ENCODE measurements at places on chromosomes 7 and 10.

DNA sequence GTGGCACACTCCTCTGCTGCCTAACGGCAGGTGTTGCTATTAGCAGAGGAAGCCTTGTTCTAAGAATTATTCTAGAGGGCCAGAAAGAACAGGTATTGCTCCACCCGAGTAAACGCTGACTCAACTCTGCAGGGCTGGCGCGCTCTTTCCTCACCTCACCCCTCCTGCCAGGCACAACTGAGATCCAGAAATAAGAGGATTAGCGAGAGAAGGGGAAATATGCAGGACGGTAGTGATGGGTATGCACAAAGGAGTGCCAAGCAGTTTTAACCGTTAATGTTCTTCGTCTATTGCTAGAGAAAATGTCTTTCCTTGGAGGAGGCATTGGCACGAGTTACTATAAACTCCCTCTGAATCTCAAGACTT lies 369 bp upstream of the SCIN start:
- peak; percentile 7 for DNase-seq

- DNase-seq = no peak
Observed at GRCh38 chr7:1920266-1920681, 250.2 kb downstream of the ELFN1 start.

DNA sequence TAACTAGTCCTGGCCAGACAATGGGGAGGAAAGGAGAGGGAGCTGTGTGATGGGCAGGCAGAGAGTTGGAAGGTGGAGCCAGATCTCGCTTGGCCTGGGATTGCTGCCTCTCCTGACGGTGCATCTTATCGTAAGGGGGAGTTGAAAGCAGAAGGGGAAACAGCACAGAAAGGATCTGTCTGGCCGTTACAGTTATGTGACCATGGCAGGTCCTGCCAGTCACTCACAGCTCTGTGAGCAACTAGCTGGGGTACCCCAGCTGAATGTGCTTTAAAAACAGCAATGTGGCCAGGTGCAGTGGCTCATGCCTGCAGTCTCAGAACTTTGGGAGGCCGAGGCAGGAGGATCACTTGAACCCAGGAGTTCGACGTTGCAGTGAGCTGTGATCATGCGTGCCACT lies 8.1 kb downstream of the BLVRA start:
- DNase-seq = no peak

GRCh38 chr10:97921581-97922021 lies 72.0 kb downstream of the GOLGA7B start:
- DNase-seq = peak; percentile 2

GRCh38 chr7:37191797-37192196 lies 256.9 kb downstream of the ELMO1 start:
- no peak for DNase-seq

- no peak for DNase-seq
Observed at GRCh38 chr10:97464226-97464625, 18.3 kb downstream of the ZDHHC16 start.

GRCh38 chr10:35561715-35562114 lies 43.4 kb upstream of the GJD4 start:
- peak; percentile 32 for DNase-seq

- DNase-seq = no peak
Observed at GRCh38 chr7:84304407-84304806, 109.8 kb upstream of the SEMA3A start.

DNA sequence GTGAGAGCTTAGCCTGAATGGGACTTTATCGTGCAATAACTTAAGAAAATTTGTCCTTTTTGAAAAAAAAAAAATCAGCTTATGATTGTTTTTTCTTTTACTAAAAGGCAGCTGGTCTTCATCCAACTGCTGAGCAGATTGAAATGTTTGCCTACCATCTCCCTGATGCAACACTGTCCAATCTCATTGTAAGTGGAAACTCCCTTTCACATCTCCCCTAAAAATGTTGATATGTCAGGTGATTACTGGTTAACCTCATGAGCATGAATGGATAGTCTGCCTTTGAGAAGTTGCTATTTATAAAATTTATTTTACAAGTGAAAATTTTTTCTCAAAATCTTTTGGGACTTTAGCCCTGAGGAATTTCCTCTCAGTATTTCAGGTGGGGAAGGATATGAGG lies 17.8 kb upstream of the HKDC1 start:
- DNase-seq = no peak

GRCh38 chr10:100970076-100970913 lies 991 bp downstream of the SEMA4G start:
- DNase-seq = peak; percentile 28

- no peak for DNase-seq
Observed at GRCh38 chr10:103510791-103511752, 17.6 kb downstream of the NEURL1 start.

- DNase-seq = no peak
Observed at GRCh38 chr10:88938039-88938438, 14.5 kb downstream of the ACTA2 start.

GRCh38 chr10:28242555-28243204 lies 60.2 kb downstream of the MPP7 start:
- no peak for DNase-seq

DNA sequence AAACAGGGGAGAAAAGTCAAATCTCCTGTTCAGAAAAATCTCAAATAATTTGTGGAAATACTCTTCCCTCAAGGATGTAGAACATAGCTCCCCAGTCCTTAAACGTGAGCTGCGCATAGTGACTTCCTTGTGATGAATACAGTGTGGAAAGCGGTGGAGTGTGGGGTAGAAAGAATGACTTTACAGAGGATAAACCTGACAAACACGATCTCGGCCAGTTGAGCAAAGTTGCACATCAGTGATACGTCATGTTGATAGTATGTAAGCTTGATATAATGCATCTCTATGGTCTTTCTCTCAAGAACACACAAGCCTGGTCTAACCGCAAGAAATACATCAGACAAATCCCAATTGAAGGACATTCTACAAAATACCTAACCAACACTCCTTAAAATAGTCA lies 32.0 kb upstream of the ZCCHC24 start:
- DNase-seq = no peak
